Natural killer cell treated with Interleukin-12 subunit alpha and Interleukin-12 subunit beta and Interleukin-15 and Interleukin-18, amount 100 ng/mL, for 72 hours (primary cell): ENCODE measurements at places on chromosomes 3 and 15. TPM values are rescaled to one million over a fixed set of nuclear protein-coding genes. Genes with fewer than 3 reads are reported as not detected.

ACOX2 gene
- total RNA-seq = not detected

C3orf22 gene
- not detected for total RNA-seq

RTP1 gene
- total RNA-seq = not detected

LTF gene
- total RNA-seq = not detected

GATM gene
- total RNA-seq = 1.6 TPM

CCR3 gene
- total RNA-seq = 0.55 TPM

ACAA1 gene
- 78.6 TPM for total RNA-seq

GRCh38 chr3:179286331-179286730 lies 35.4 kb upstream of the KCNMB3 start:
- no peaks in the 10 kb centered on the region for H3K36me3 ChIP-seq
- H3K27me3 ChIP-seq = peaks cover 19% of the 10 kb centered on the region
- no peaks in the 10 kb centered on the region for H3K4me1 ChIP-seq
- H3K4me3 ChIP-seq = no peak overlapping the region
- H3K27ac ChIP-seq = no peak overlapping the region
- no peak for DNase-seq

GRCh38 chr3:160554980-160555379 lies 10.4 kb downstream of the KPNA4 start:
- no peak overlapping the region for H3K4me3 ChIP-seq
- peaks cover 12% of the 10 kb centered on the region for H3K36me3 ChIP-seq
- no peak overlapping the region for H3K27ac ChIP-seq
- DNase-seq = no peak

DNA sequence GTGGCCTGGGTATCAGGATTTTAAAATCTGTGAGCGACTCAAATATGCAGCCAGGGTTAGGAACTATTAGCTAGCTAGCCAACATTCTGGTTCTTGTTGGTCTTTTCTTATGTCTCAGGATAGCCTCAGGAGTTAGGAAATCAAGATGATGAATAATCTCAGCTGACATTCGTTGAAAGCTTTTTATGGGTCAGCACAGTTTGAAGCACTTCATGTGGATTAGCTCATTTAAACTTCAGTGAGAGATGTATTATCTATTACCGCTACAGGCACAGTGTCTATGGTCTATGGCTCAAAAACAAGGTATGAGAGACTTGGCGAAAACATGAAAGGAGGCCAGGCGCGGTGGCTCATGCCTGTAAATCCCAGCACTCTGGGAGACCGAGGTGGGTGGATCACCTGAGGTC lies 187.5 kb upstream of the THRB start:
- DNase-seq = no peak
- no peak overlapping the region for H3K27ac ChIP-seq
- peaks cover 23% of the 10 kb centered on the region for H3K4me1 ChIP-seq
- H3K4me3 ChIP-seq = no peak overlapping the region

GRCh38 chr3:61414456-61414855 lies 146.9 kb upstream of the PTPRG start:
- H3K36me3 ChIP-seq = no peaks in the 10 kb centered on the region
- H3K4me1 ChIP-seq = no peaks in the 10 kb centered on the region
- no peak for DNase-seq
- H3K4me3 ChIP-seq = no peak overlapping the region

DNA sequence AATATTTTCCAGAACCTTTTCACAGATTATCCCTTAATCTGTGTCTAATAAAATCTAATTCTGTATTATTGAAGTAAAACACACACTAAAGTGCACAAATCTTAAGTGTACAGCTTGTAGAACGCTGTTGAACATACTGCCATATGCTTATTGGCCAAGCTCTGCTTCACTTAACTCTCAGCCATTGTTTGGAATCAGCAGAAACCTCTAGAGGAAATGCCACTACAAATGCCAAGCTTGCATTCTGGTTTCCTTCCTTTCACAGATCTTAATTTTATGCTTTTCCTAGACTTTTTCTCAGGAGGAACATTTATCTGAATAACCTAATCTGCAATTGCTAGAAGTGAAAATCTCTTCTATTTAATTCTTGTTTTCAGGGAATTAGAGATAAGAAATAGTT lies 10.1 kb downstream of the MNS1 start:
- DNase-seq = no peak
- H3K27me3 ChIP-seq = peaks cover 8% of the 10 kb centered on the region
- H3K4me1 ChIP-seq = no peaks in the 10 kb centered on the region
- H3K4me3 ChIP-seq = no peak overlapping the region

DNA sequence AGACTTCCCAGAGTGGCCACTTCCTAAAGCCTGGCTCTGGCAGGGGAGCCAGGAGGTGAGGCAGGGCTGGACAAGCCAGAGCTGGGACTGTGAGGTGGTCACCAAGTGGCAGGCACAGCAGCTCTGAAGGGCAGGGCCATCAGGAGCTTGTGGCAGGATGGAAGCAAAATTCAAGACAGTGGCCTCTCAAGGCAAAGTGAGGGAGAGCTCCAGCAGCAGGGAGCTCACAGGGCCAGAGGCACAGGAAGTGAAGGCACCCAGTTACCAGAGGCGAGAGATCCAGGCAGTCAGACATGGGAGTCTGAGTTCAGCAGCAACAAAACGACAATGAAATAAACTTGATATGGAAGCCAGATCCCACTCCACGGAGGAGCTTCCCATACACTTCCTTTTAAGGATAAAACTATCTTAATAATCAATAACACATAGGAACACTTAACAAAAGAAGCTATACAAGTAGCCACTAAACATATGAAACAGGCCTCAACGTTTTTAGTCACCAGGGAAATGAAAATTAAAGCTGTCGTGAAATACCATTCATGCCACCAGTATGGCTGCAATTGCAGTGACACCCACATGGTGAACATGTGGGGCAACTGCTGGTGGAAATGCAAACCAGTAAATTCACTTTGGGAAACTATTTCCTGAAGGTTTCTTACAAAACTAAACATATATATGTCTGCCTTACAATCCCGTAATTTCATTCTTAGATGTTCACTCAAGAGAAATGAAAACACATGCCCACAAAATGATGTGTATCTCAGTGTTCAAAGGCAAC lies 35.4 kb upstream of the TMEM158 start:
- no peak for DNase-seq
- peaks cover 15% of the 10 kb centered on the region for H3K27me3 ChIP-seq
- H3K4me1 ChIP-seq = no peaks in the 10 kb centered on the region
- no peak overlapping the region for H3K27ac ChIP-seq
- no peak overlapping the region for H3K4me3 ChIP-seq
- no peaks in the 10 kb centered on the region for H3K36me3 ChIP-seq

DNA sequence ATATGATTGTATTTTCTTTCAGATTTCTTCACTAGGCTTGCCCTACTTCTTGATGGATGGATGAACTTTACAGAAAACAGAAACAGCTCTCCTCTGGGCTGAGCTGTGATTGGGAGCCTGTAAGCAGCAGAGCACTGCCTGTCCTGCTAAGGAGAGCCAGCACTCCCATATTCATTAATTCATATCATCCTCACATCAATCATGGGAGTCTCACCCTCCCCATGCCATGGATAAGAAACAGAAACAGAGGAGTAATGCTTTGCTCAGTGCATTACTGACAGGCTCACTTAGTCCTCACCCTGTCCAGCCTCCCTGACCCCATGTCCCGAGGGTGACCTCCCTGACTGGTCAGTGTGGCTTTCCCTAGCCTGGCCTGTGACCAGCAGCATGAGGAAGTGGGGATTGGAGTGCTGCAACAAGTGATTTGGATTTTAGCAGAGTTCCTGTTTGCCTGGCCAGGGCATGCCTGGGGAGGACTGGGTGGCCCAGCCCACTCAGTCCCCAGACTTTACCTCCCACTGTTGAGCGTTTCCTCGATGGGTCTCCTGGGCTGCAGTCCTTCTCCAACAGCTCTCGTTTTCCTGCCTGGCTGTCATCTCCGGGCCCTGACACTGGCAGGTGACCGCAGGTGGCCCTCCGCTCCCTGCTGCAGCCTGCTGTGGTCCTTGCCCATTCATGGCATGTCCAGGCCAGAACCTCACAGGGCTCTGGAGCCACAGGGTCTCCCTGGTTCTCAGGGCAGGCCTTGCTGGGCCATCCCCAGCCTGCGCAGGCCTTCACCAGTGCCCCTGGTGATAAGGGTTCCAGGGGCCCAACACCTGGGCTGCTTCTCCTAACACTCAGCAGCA lies 1.3 kb upstream of the TMIE start:
- no peak overlapping the region for H3K27ac ChIP-seq
- no peaks in the 10 kb centered on the region for H3K36me3 ChIP-seq
- H3K4me1 ChIP-seq = peaks cover 10% of the 10 kb centered on the region
- peaks cover 9% of the 10 kb centered on the region for H3K27me3 ChIP-seq
- no peak for DNase-seq
- no peak overlapping the region for H3K4me3 ChIP-seq

DNA sequence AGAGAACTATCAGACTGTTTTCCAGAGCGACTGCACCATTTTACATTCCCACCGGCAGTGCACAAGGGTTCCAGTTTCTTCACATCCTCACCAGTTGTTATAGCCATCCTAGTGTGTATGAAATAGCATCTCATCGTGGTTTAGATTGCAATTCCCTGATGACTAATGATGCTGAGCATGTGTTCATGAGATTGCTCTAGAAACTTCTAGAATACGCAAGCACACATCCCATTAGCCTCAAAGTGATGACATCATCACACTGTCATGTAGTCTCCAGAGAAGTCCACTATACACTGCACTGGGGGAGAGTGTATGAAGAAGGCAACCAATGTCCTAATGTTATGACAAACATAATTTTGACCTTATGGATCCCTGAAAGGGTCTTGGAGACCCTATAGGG lies 30.1 kb downstream of the FBLN2 start:
- no peak overlapping the region for H3K27ac ChIP-seq
- no peaks in the 10 kb centered on the region for H3K27me3 ChIP-seq
- DNase-seq = no peak
- no peak overlapping the region for H3K4me3 ChIP-seq
- H3K36me3 ChIP-seq = no peaks in the 10 kb centered on the region
- peaks cover 5% of the 10 kb centered on the region for H3K4me1 ChIP-seq

- no peaks in the 10 kb centered on the region for H3K27me3 ChIP-seq
- H3K4me1 ChIP-seq = peaks cover 5% of the 10 kb centered on the region
- peaks cover 22% of the 10 kb centered on the region for H3K36me3 ChIP-seq
- H3K27ac ChIP-seq = no peak overlapping the region
- H3K4me3 ChIP-seq = no peak overlapping the region
- DNase-seq = no peak
Observed at GRCh38 chr15:100616700-100617099, 14.3 kb downstream of the ASB7 start.

DNA sequence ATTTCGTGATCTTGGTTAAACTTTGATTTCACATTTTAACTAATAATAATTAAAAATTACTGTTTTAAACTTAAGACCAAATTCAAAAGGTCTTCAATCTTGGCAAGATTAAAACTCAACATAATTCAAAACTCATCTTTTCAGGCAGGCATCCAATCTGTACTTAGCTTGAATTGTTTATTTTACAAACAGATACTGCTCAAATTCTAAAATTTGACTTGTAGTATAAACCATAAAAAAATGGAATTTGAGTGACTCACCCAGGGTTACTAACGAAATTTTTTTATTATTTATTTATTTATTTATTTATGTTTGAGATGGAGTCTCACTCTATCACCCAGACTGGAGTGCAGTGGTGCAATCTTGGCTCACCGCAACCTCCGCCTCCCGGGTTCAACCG lies 64.4 kb downstream of the GAP43 start:
- H3K4me1 ChIP-seq = no peaks in the 10 kb centered on the region
- H3K4me3 ChIP-seq = no peak overlapping the region
- H3K27ac ChIP-seq = no peak overlapping the region
- peaks cover 14% of the 10 kb centered on the region for H3K27me3 ChIP-seq

GRCh38 chr3:52123106-52123725 lies 31.0 kb downstream of the POC1A start:
- H3K36me3 ChIP-seq = no peaks in the 10 kb centered on the region
- peak; percentile 77 for DNase-seq
- H3K4me1 ChIP-seq = peaks cover 6% of the 10 kb centered on the region
- no peak overlapping the region for H3K4me3 ChIP-seq
- H3K27me3 ChIP-seq = no peaks in the 10 kb centered on the region

DNA sequence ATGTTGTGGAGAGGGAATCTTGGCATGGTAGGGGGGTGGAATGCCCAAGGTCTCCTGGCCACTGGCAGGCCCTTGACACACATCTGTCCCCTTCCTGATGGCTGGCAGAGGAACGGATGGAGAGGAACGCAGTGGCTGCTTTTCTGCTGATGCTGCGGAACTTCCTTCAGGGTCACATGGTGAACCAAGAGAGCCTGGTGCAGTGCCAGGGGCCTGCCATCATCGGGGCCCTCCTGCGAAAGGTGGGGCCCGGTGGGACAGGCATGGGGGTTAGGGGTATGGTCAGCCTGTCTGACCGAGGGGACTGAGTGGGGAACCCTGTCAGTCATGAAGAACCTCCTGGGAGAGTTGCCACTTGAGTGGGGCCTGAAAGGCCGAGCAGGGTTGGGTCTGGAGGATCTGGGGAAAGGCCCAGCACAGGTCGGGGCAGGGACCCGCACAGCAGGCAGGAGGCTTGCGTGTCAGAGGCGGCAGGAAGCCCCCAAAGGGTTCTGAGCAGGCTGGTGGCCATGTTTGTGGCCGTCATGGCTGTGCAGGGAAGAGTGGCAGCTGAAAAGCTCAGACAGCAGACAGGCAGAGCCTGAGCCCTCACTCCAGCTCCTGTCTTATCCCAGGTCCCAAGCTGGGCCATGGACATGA lies 18.1 kb downstream of the NBEAL2 start:
- DNase-seq = no peak
- H3K4me1 ChIP-seq = peaks cover 17% of the 10 kb centered on the region
- H3K27me3 ChIP-seq = no peaks in the 10 kb centered on the region
- no peak overlapping the region for H3K4me3 ChIP-seq

- no peak overlapping the region for H3K4me3 ChIP-seq
- H3K27ac ChIP-seq = no peak overlapping the region
- peaks cover 4% of the 10 kb centered on the region for H3K4me1 ChIP-seq
Observed at GRCh38 chr15:47470983-47471382, 246.3 kb upstream of the SEMA6D start.

DNA sequence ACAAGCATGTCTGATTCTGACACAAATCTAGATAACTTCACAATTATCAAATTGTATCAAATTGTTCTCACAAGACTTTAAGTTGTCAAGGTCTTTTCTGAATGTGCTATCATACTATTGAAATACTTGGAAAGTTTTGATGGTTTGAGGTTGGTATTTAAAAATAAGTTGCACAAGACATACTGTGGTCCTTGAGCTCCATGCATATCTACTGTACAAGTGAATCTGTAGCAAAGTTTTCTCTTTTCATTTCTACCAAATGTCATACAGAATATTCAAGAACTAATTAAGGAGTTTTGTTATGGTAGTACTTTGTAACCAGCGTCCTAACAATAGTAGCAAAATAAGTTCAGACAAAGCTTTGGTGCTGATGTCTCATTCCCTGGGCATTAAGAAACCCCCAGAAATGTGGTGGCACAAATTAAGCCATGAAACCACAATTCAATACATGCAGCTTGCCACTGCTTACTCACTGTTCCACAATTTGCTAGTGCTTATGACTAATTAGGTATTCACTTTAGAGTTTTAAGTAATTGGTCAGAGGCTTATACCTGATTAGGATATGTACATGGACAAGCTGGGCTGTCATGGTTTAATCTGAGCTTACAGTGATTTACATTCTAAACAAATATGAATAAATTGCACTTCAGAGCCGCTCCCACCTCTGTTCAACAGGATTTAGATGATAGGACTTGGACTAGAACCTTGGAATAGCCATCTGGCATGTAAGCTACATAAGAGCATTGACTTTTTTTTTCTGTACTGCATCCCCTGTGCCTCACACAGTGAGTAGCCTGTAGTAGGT lies 8.8 kb downstream of the TBC1D23 start:
- peak overlapping the region; percentile 6 for H3K4me3 ChIP-seq
- peaks cover 22% of the 10 kb centered on the region for H3K4me1 ChIP-seq
- DNase-seq = no peak
- no peaks in the 10 kb centered on the region for H3K36me3 ChIP-seq
